A549 treated with RU486 at 1 μM for 4 hours (cell line): ENCODE measurements at places on chromosomes 7 and 10. TPM values are rescaled to one million over a fixed set of nuclear protein-coding genes. Genes with fewer than 3 reads are reported as not detected.

The LRRC4 gene
- not detected in 5 replicates for total RNA-seq

The ADAM22 gene
- 0.25 to 0.77 TPM (median 0.38 TPM) in 5 replicates for total RNA-seq

The PDE1C gene
- 3.7 to 5.5 TPM (median 4.7 TPM) in 5 replicates for total RNA-seq

The PRKG1 gene
- not detected in 5 replicates for total RNA-seq

The SHH gene
- total RNA-seq = 1.4 to 3.5 TPM (median 2.4 TPM) in 5 replicates

The ANTXRL gene
- total RNA-seq = 0.14 to 0.31 TPM (median 0.26 TPM) in 5 replicates

The TDRD1 gene
- not detected in 5 replicates for total RNA-seq

The PTF1A gene
- not detected in 5 replicates for total RNA-seq

The VPS37D gene
- total RNA-seq = 2.9 to 6.0 TPM (median 5.1 TPM) in 5 replicates

The CYP2C9 gene
- total RNA-seq = 0.08 TPM in 1 of 5 replicates, not detected in the others

The CLDN4 gene
- total RNA-seq = 4.2 to 7.1 TPM (median 5.1 TPM) in 5 replicates

The CHCHD1 gene
- total RNA-seq = 62.9 to 70.8 TPM (median 69.1 TPM) in 5 replicates

The TMEM184A gene
- total RNA-seq = 9.0 to 17.3 TPM (median 12.6 TPM) in 5 replicates

The FAM180A gene
- not detected in 5 replicates for total RNA-seq

The OR2A12 gene
- total RNA-seq = not detected in 5 replicates

The ASAH2B gene
- 2.7 to 4.9 TPM (median 4.0 TPM) in 5 replicates for total RNA-seq

The NPFFR1 gene
- 0.01 TPM in 1 of 5 replicates, not detected in the others for total RNA-seq
